Activated CD4-positive, CD25-positive, alpha-beta regulatory T cell treated with anti-CD3 and anti-CD28 coated beads, Interleukin-2, amount 50 U/mL, for 72 hours (primary cell): ENCODE measurements at places on chromosomes 6 and 20.

- peak; percentile 74 for DNase-seq
These were observed 131.2 kb upstream of the BTN3A2 start for GRCh38 chr6:26233649-26234420.

GRCh38 chr6:36570264-36570663 is 23.0 kb upstream of the STK38 start:
- no peak for DNase-seq

DNA sequence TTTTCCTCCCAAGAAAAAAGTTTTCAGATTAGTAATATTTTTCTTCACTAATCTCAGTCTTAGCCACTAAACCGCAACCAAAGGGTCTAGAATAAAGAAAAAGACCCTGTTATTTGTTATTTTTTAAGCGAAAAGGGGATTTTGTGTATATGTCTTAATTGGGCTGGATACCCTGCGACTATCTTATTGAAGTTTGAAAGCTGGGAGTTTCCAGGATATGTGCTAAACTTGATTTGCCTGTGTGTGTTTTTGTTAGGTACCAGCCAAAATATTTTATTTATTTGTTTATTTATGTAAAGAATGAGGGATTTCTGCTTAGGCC is 52.4 kb downstream of the TNFAIP3 start:
- DNase-seq, result no peak

- no peak for DNase-seq
These were observed 675.8 kb downstream of the HACE1 start for GRCh38 chr6:104183816-104184435.

GRCh38 chr6:144264270-144265060 is 20.7 kb upstream of the UTRN start:
- DNase-seq, result no peak

DNA sequence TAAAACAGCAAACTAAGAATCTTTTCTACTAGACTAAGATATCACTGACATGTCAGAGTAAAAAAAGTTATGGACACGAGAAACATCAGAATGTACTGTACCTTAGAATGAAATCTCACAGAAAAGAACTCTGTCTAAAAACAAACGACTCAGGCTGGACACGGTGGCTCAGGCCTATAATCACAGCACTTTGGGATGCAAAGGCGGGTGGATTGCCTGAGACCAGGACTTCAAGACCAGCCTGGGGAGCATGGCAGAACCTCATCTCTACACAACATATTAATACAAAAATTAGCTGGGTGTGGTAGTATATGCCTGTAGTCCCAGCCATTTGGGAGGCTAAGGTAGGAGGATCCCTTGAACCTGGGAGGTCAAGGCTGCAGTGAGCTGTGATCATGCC is 122.6 kb downstream of the PRND start:
- DNase-seq, result no peak

GRCh38 chr20:37347891-37348791 is 2.2 kb downstream of the SRC start:
- no peak for DNase-seq

- no peak for DNase-seq
These were observed 142.9 kb downstream of the RNASET2 start for GRCh38 chr6:166813461-166813860.

- DNase-seq, result no peak
These were observed 665 bp downstream of the FASTKD5 start for GRCh38 chr20:3158968-3159431.

DNA sequence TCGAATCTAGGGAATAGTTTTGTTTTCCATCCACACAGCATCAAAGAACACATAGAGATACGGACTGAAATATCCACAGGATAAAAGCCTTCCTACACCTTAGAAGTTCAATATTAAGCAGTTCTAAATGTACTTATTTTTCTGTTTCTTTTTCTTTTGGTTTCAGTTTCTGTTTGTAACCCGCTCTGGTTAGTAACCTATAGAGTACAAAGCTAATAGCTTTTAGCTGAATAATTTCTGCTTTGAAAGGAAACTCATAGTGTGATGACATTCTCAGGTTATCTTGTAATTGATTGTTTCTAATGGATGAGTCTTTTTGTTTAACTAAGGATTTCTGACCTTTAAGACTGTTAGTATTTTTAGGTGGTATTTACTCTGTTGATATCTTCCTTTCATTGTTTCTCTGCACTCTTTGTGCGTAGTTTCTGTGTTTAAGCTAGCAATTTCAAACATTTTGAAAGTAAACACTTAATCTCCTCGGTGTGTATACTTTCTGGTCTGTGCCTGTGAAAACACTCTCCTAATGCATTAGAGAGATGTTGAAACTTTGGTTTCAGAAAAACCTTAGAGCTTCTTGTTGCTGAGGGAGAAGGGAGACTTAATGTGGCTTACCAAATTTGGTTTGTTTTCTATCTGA is 385.5 kb downstream of the HDGFL1 start:
- no peak for DNase-seq

- no peak for DNase-seq
These were observed 226.8 kb downstream of the TMEM242 start for GRCh38 chr6:157096522-157096921.

DNA sequence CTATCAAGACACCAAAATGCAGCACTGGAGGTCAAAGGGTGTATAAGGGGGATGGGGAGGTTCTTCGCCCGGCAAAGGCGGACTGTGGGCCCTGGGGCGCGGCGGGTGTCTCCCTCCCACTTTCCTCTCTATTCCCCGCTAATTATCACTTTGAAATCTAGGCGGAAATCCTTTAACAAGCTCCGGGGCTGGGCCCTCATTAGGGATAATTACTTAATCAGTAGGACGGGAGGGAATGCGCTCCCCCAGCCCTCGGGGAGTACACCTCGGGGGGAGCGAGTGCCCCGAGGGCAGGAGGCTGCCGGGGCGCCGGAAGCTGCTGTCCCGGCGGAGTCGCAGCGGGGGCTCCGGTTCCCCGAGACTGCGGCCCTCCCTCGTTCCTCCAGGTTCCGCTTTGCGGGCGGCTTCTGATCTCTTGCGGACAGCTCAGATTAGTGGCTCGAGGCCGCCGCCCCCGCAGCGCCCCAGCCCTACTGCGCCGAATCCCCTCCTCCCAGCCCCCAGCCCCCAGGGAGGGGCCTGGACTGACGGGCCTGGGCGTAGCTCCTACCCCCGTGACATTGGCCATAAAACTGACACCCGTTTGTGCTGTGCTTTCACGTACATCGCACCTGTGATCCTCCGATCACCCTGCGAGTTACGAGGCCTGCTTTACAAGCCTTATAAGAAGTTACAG is 14.7 kb downstream of the MUCL3 start:
- peak; percentile 67 for DNase-seq

DNA sequence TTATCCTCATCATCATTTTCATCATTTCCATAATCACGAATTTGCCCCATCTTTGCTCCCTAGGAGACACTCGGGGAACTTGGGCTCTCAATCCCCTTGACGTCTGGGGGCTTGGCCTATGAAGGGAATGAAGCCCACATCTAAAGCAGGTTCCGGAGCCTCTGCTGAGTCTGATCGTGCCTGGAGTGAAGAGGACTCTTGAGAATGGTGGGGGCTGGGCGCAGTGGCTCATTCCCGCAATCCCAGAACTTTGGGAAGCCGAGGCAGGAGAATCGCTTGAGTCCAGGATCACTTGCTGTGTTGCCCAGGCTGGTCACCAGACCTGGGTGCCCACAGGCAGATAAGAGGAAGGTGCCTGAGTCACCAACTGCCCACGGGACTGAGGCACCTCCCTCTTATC is 114.5 kb downstream of the SYCP2 start:
- no peak for DNase-seq
